Left colon (tissue), 2 donors: ENCODE measurements at places on chromosomes 1 and 21. TPM values are rescaled to one million over a fixed set of nuclear protein-coding genes. Genes with fewer than 3 reads are reported as not detected.

The KIRREL1 gene
- 9.2 TPM for total RNA-seq

The TMEM269 gene
- 0.20 TPM for total RNA-seq

The S100A9 gene
- 21.0 TPM for total RNA-seq

The EIF2D gene
- 35.5 TPM for total RNA-seq

The CDA gene
- total RNA-seq = 61.3 TPM

The TFF2 gene
- 0.98 TPM for total RNA-seq

The KLF17 gene
- total RNA-seq = 0.11 TPM

The LMX1A gene
- total RNA-seq = 0.64 TPM

The ASCL5 gene
- total RNA-seq = not detected

The HOOK1 gene
- 55.6 TPM for total RNA-seq

The SPRR1B gene
- total RNA-seq = not detected

The PYHIN1 gene
- total RNA-seq = 1.1 TPM

The PRDM16 gene
- 1.1 TPM for total RNA-seq

The CYP4Z1 gene
- total RNA-seq = 0.14 TPM

The SLC45A3 gene
- total RNA-seq = 30.8 TPM

The GNL2 gene
- total RNA-seq = 35.1 TPM

The ZBTB37 gene
- 8.4 TPM for total RNA-seq

The FMN2 gene
- total RNA-seq = 2.6 TPM

The KIAA0040 gene
- 14.9 TPM for total RNA-seq

The FLVCR1 gene
- 10.9 TPM for total RNA-seq

The AIM2 gene
- total RNA-seq = 0.92 TPM

The IGSF8 gene
- 57.6 TPM for total RNA-seq

The WNT2B gene
- total RNA-seq = 7.1 TPM

The TNFSF18 gene
- 0.28 TPM for total RNA-seq

The RGS8 gene
- total RNA-seq = not detected

The SLC30A10 gene
- 57.5 TPM for total RNA-seq

The CSF3R gene
- 2.5 TPM for total RNA-seq

The FCRL5 gene
- 4.5 TPM for total RNA-seq

The TMEM39B gene
- total RNA-seq = 13.2 TPM

The COL11A1 gene
- 0.34 TPM for total RNA-seq

The NBPF15 gene
- total RNA-seq = 20.1 TPM

The SLC30A7 gene
- total RNA-seq = 33.2 TPM

The OR2C3 gene
- not detected for total RNA-seq

The UBXN10 gene
- 4.2 TPM for total RNA-seq

The KRTAP20-3 gene
- not detected for total RNA-seq

The TEX38 gene
- total RNA-seq = not detected

The BPNT1 gene
- 67.9 TPM for total RNA-seq

The ADAMTS4 gene
- total RNA-seq = 3.3 TPM

The TEX35 gene
- total RNA-seq = not detected

The ELAPOR1 gene
- 96.7 TPM for total RNA-seq

The CFHR5 gene
- total RNA-seq = not detected

The RNU1-4 gene
- 5,589 TPM for total RNA-seq

The RAB3B gene
- 3.2 TPM for total RNA-seq

The OR2T33 gene
- total RNA-seq = not detected

The PPP1R12B gene
- total RNA-seq = 104 TPM

The TNFAIP8L2 gene
- total RNA-seq = 2.8 TPM

The PLA2G5 gene
- 1.8 TPM for total RNA-seq

The AMY1B gene
- total RNA-seq = not detected

The LMOD1 gene
- total RNA-seq = 58.4 TPM

The OPRD1 gene
- total RNA-seq = 0.09 TPM

The MARK1 gene
- 1.0 TPM for total RNA-seq

The TMOD4 gene
- 1.6 TPM for total RNA-seq
